Naive thymus-derived CD4-positive, alpha-beta T cell (primary cell): ENCODE measurements at places on chromosomes 13 and 19. TPM values are rescaled to one million over a fixed set of nuclear protein-coding genes. Genes with fewer than 3 reads are reported as not detected.

GPR4 gene
- not detected for total RNA-seq

DNA sequence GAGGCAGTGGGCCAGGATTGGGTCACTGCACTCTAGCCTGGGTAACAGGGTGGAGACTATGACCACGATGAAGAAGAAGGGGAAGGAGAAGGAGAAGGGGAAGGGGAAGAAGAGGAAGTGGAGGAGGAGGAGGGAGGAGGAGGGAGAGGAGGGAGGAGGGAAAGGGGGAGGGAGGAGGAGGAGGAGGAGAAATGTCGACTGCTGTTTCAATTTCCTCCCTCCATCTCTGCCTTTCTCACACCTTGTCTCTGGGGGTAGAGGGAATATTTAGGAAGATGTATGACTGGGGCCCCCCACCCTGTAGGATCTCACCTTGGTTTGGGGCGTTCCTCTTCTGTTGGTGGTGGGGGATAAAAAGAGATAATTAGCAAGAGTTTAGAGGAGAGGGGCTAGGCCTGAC lies 3.8 kb downstream of the TNNT1 start:
- no peaks in the 10 kb centered on the region for H3K36me3 ChIP-seq
- peaks cover 11% of the 10 kb centered on the region for H3K27me3 ChIP-seq
- no peak overlapping the region for H3K27ac ChIP-seq
- H3K4me1 ChIP-seq: no peaks in the 10 kb centered on the region
- DNase-seq: no peak

CCL25 gene
- total RNA-seq: not detected

- no peaks in the 10 kb centered on the region for H3K36me3 ChIP-seq
- no peak overlapping the region for H3K4me3 ChIP-seq
- H3K4me1 ChIP-seq: no peaks in the 10 kb centered on the region
- DNase-seq: no peak
Observed at GRCh38 chr13:91247768-91248167, 99.7 kb upstream of the MIR17HG start.

- no peak for DNase-seq
- no peaks in the 10 kb centered on the region for H3K27me3 ChIP-seq
- no peak overlapping the region for H3K4me3 ChIP-seq
Observed at GRCh38 chr19:47673426-47673825, 39.8 kb upstream of the EHD2 start.

GRCh38 chr19:1291761-1292418 lies 6.2 kb downstream of the EFNA2 start:
- no peak for DNase-seq
- H3K27ac ChIP-seq: no peak overlapping the region
- no peaks in the 10 kb centered on the region for H3K36me3 ChIP-seq
- no peak overlapping the region for H3K4me3 ChIP-seq
- no peaks in the 10 kb centered on the region for H3K27me3 ChIP-seq

GRCh38 chr13:51605698-51606097 lies 21.4 kb downstream of the WDFY2 start:
- no peak overlapping the region for H3K4me3 ChIP-seq
- no peak for DNase-seq
- H3K27ac ChIP-seq: no peak overlapping the region
- H3K27me3 ChIP-seq: no peaks in the 10 kb centered on the region
- no peaks in the 10 kb centered on the region for H3K36me3 ChIP-seq
- H3K4me1 ChIP-seq: no peaks in the 10 kb centered on the region

GRCh38 chr13:31029102-31029501 lies 96.6 kb downstream of the TEX26 start:
- no peaks in the 10 kb centered on the region for H3K36me3 ChIP-seq
- DNase-seq: no peak
- no peaks in the 10 kb centered on the region for H3K4me1 ChIP-seq
- no peaks in the 10 kb centered on the region for H3K27me3 ChIP-seq
- H3K4me3 ChIP-seq: no peak overlapping the region

- H3K27ac ChIP-seq: no peak overlapping the region
- no peaks in the 10 kb centered on the region for H3K27me3 ChIP-seq
- no peak for DNase-seq
- no peaks in the 10 kb centered on the region for H3K36me3 ChIP-seq
- H3K4me3 ChIP-seq: no peak overlapping the region
Observed at GRCh38 chr13:23552171-23552570, 18.0 kb upstream of the TNFRSF19 start.

BCAM gene
- total RNA-seq: not detected
